NT2/D1 (cell line): ENCODE measurements at places on chromosomes 12 and 14.
A peak's percentile ranks its signal among the peaks of the same experiment; 100 is the strongest.

GRCh38 chr14:80979951-80980350 is 24.5 kb downstream of the TSHR start:
- DNase-seq: no peak

- DNase-seq: no peak
Measured at GRCh38 chr12:4954621-4955354, 45.1 kb downstream of the KCNA1 start.

- no peak for DNase-seq
Measured at GRCh38 chr12:104840262-104840661, 117.8 kb downstream of the SLC41A2 start.

DNA sequence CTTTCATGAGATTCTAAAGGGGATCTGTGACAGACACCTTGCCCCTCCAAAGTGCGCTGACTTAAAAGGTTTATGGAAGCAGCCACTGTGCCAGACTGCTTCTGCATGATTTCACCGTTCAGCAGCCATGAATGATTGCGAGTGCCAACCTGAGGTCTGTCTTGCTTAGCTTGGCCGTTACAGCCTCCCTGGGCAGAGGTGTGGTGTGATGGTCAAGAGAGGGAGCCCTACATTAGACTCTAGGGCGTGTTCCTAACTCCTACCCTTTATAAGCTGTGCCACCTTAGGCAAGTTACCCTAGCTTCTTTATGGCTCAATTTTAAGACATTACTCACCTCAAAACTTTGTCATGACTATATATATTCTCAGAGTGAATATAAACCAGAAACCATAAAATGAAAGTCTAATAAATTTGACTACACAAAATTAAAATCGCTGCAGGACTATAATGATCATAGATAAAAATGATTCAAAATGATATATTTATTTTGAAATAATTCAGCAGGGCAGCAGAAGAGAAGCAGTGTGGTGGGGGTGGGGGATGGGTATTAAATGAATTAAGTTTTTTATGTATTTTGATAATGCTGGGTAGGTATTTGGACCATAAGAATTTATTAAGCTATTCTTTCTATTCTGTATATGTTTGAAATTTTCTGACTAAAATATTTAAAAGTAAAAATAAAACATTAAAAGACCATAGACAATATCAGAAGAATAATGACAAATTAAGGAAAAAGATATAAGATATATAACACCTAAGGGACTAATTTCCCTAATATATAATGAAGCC is 47.7 kb upstream of the MBIP start:
- no peak for DNase-seq

DNA sequence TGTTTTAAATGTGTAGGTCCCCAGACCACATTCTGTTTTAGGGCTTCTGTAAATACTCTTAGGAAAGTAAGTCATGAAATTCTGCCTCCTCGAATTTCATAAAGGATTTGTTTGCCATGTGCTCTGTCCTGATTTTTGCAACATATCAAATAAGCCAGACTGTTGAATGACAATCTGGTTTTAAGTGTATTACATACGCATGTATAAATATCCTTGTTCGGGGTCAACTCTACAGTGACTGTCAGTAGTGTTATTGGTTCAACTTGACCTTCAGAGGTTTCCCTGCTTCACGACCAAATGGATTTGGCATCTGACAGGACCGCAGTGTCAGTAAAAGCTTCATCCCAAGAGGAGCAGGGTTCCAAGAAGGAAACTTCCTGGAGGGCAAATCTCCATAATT is 52.7 kb downstream of the PPM1A start:
- DNase-seq: no peak

DNA sequence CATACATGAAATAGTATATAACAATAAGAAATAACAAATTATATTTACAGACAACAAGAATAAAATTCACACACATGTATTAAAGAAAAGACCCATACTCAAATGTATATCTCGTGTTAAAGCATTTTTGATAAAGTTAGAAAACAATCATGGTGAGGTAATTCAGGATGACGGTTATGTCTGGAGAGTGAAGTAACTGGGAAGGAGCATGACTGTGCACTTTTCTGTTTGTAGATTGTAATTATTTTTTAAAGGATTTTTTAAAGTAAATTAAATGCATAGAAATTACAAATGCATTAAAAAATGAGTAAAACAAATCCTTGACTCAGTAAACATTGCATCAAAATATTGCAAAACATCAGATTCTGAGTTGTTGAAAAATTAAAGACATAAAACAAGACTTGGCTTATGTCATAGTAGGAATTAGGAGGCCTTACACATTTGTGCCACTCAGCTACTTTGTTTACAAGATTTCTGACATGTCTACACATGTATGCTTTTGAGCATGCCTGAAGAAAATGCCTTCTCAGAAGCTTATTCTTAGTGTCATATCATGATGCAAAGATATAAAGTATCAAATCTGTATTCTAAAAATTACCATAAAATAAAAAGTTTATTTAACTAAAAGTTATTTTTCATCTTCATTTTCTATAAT is 1325.1 kb downstream of the SLC16A7 start:
- no peak for DNase-seq

- no peak for DNase-seq
Measured at GRCh38 chr12:118055865-118056773, 4.9 kb downstream of the WSB2 start.

GRCh38 chr14:69979882-69980281 is 100.7 kb downstream of the SMOC1 start:
- no peak for DNase-seq

- DNase-seq: no peak
Measured at GRCh38 chr12:46160101-46160980, 108.5 kb downstream of the SLC38A1 start.

DNA sequence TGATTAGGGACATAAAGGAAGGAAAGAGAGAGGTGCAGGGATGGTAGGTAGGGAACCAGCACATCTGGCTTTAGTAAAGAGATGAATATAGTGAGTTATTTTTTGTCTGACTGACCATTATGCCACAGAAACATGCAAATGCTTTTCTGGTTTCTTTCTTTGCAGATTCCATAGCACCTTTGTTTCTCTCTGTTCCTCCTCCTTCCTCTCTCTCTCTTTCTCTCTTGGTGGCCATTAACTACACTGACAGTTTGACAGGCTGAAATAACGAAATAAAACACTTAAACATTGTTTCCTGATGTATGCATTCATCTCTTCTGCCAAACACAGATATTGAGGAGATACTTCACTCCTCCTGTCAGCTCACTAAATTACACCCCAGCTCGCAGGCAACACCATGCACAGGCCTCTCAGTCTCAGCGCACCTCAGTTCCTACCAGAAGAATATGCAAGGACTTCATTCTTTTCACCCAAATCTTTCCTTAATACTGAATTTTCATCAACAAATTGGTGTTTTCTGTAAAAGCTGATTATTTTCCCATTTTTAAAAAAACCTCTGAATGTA is 406.9 kb upstream of the SOX5 start:
- DNase-seq: no peak

DNA sequence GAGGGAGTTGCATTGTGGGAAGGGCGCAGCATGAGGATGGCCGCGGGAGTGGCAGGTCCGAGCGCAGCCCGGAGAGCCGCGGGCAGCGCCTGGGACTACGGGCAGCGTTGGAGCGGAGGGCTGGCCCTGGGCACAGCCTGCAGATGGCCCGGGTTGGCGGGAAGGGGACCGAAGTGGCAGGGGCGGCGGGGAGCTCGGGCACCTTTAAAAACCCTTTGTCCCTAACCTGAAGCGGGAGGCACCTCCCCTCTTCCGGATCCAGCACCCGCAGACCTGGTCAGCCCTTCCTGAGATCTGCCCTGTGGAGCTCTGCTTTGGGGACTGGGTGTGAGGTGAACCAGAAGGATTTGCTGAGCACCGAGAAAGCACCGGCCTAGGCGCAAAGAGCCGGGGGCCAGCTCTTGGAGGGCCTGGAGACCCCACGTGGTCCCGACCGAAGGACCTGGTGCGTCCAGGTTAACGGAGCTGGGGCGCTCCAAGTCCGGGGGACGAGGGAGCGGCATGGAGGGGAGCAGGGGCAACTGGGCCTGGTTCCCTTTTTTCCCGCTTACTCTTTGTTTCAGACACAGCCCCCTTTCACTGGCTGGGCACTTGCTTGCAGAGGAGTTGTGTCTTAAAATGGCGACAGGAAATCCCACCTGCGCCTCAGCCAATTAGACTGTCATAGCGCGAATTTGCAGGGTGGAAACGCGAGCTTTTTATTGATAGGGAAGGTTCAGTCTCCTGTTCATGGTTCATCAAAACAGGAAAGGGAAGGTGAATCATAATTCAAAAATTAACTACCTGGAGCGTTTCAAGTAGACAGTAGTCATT is 792 bp upstream of the SLC38A1 start:
- DNase-seq: no peak

- no peak for DNase-seq
Measured at GRCh38 chr14:64118892-64119291, 175.3 kb downstream of the ESR2 start.

- no peak for DNase-seq
Measured at GRCh38 chr12:79455286-79455685, 235.5 kb downstream of the PAWR start.

- no peak for DNase-seq
Measured at GRCh38 chr12:48690990-48691389, 9.0 kb upstream of the KANSL2 start.

GRCh38 chr14:93430315-93431035 is at the start of gene UNC79:
UNC79 (plus strand) TSS chr14:93430939; CDS start chr14:93431030, 91 bp downstream.
- DNase-seq: peak; percentile 57

GRCh38 chr12:3165078-3165980 is 88.2 kb downstream of the TSPAN9 start:
- peak; percentile 84 for DNase-seq

GRCh38 chr12:121652767-121653497 is 16.5 kb downstream of the MORN3 start:
- DNase-seq: no peak

GRCh38 chr14:30223385-30223785 is 295.7 kb upstream of the PRKD1 start:
- DNase-seq: no peak

- DNase-seq: no peak
Measured at GRCh38 chr12:16685107-16685506, 79.1 kb upstream of the LMO3 start.

DNA sequence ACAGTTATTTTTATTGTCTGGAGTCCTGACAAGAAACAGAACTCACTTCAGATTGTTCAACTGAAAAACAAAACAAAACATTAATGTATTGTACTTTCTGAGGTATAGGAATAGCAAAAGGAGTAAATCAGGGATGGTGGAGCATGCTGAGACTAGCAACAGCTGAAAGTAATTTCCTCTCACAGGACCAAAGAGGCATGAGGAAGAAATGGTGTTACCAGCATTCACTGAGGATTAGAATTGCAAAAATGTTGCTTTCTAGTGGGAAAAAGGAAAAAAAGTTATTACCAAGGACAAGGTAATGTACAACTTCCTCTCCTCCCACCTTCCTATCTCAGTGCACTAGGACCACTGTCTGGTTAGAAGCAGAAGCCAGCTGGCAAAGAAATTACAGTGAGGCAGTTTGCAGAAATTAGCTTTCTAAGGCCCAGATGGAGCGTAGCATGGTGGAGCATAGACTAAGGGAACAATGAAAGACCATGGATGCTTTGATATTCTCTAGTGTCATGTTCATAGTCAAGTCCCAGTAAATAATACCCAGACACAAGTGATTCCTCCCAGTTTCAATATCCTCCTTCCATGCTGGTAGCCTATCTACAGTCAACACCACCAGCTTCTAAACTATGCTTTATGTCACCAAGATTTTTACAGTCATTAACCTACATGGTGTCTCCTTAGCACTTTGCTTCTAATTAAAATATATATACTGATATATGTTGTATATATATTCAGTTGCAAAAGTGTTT is 133.7 kb upstream of the DCN start:
- no peak for DNase-seq

DNA sequence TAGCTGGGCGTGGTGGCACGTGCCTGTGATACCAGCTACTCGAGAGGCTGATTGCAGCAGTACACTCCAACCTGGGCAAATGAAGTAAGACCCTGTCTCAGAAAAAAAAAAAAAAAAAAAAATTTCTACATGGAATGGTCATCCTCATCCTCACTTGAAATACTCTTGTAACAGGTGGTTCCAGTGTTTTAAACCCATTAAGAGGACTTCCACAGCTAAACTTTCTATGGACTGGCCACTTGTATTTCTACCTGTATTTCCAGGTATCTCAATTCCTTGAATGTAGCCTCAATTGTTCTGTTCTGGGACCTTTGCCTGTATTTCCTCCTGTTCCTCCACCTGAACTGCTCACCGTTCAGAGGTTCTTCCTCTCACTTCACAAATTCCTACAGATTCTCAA is 11.8 kb upstream of the PHLDA1 start:
- DNase-seq: no peak

- no peak for DNase-seq
Measured at GRCh38 chr14:30838351-30838750, 36.0 kb upstream of the COCH start.

DNA sequence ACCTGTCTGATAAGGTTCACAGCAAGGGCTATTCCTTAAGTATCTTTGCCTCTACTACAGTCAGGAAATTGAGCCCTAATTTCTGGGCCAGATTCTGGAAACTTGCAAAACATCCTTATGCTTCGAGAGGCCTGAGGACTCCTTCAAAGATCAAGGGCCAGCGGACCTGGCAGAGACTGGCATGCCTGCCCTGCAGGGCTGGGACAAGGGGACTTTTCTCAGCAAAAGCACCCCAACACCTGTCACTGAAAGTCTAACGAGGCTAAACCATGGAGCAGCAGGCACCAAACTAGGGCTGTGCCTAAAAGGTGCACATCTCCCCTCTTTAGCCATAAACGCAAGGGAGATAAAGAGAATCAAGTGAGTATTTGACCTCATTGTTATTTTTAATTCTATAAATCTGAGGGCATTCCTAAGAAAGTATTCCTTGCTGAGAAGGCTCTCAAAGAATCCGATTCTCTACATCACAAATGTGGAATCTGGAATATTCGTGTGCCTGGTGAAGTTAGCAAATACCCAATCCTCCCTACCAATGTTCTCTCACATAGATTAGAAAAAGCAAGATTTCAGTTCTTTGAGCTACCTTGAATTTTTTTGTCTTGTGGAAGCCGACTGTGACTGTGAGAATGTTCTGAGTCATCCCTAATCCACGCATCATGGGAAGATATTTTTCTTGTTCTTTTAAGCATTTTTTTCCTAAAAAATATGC is 328.2 kb upstream of the NOVA1 start:
- no peak for DNase-seq

DNA sequence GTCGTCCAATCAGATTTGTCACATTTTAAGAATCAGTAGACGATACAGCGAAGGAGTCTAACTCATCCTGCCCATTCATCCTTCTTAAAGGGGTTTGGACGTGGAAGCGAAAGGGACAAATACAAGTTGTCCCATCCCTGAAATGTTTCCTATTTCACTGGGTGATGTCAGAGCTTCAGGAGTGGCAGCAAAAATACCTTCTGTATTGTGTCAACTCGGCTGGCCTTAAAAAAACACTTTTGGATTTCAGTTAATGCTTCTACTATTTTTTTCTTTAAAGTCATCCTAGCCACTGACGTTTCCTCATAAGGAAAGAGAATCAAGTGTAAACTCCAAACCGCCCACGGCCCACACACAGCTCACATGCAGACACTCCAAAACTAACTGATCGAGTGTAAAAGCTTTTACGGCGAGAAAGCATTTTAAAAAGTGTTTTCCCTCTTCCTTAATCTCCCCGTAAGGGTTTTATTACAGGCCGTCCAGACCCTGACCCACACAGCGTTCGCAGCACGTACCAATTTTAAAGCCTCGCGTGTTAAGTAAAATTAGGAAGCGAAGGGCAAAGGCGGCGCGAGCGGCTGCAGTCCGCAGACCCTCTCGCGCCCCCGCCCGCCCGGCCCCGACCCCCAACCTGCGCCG is 593 bp downstream of the CFL2 start:
- DNase-seq: no peak
